Stimulated activated CD8-positive, alpha-beta memory T cell treated with anti-CD3 and anti-CD28 coated beads, Interleukin-7, amount 100 ng/mL, for 48 hours (primary cell): ENCODE measurements at places on chromosomes 7 and 10.

- DNase-seq = no peak
These were observed 106.6 kb downstream of the DKK1 start for GRCh38 chr10:52420656-52421055.

DNA sequence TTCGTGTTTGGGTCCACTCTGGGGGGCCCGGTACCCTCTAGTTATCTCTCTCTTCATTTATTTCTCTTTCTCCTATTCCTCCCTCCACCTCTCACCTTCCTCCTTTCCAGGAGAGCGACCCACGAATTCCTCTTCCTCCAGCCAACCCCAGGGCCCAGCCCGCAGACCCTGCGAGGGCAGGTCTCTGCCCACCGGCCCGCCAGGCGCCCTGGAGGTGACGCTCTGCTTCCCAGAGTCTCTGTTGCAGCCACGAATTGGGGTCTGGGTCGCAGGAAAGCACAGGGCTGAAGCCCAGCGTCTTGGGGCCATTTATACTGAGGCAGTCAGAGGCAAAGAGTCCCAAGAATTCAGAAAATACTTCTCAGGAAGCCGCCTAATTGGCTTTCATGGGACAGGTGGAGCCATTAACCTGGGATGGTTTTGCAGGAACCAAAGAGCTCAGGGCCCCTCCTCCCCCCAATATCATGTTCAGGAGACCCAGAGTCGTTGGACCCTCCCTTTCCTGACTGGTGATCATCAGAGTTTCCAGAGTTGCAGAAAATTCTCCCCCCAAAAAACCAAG lies 2.7 kb upstream of the EN2 start:
- DNase-seq = no peak

- no peak for DNase-seq
These were observed 8.0 kb downstream of the TAS2R16 start for GRCh38 chr7:122987463-122987862.

DNA sequence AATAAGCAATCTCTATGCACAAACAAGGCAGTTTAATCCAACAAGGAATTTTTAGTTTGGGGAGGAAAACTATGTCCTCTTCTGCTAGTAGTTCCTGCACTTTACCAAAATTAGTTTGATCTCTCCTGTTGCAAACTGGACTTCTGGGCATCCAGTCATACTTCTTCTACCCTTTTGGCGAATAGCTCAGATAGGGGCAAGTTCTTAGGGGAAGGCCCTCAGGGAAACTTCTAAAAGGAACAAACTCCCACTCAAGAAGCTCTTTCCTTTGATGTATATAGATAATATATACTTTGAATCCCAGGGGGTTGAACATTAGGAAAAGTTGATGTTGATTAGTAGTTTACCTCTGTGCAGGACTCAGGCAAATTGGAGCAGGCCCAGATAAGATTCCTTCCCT lies 21.5 kb upstream of the PPP1R17 start:
- no peak for DNase-seq

- DNase-seq = no peak
These were observed 14.4 kb downstream of the PDCD4 start for GRCh38 chr10:110885932-110886674.

GRCh38 chr10:11164803-11165590 lies 147.3 kb downstream of the CELF2 start:
- DNase-seq = peak; percentile 46

GRCh38 chr10:95758351-95759025 lies 2.5 kb downstream of the ENTPD1 start:
- DNase-seq = no peak

DNA sequence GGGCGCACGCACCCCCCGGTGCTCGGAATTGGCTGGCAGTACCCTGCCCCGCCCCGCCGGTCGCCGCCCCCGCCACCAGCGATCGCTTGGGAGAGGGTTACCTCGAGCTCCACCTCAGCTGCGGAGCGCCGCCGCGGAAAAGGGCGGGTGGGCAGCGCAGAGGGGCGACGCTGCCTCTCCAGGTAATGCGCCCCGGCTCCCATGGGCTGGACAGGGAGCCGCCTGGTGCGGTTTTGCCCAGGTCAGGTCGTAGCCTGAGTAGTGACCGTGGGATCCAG lies 1.3 kb downstream of the PFKFB3 start:
- peak; percentile 33 for DNase-seq

DNA sequence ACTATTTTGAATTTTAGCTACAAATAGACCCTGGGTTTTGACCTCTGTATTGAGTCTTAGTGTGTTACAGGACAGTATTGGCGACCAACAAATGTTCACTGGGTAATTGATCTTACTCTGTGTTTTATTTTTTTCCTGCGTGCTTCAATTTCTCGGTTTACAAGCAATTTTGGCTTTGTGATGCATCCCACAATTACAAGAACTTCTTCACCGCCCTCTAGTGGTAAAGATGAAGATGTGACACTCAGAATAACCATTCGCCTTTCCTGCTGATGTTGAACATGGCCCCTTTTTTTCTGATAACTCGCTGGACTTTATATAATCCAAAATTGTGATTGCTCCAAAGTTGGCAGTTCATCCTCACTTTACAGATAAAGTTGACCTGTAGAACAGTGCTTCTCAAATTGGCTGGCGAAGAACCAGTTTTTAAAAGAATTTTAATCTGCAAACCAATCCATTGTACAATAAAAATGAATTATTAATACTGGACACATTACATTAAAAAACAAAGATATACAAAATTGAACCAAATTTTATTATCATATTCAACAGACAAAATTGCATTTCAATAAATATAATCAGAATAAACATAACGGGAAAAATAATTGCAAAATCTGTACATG lies 20.2 kb upstream of the SMC3 start:
- DNase-seq = no peak

DNA sequence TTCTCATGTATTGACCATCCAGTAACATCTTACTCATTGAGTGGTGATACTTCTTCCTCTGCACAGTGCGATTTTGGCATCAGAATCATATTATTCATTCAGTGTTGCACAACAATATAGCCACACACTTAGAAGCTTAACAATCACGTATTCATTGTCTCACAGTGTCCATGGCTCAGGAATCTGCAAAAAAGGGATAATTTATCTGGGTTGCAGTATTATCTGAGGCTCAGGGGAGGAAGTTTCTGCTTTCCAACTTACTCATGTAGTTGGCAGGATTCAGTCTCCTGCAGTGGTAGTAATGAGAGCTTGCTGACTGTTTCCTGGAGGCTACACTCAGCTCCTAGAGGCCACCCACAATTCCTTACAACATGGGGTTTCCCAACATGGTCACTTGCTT lies 803.6 kb downstream of the SORCS1 start:
- no peak for DNase-seq

DNA sequence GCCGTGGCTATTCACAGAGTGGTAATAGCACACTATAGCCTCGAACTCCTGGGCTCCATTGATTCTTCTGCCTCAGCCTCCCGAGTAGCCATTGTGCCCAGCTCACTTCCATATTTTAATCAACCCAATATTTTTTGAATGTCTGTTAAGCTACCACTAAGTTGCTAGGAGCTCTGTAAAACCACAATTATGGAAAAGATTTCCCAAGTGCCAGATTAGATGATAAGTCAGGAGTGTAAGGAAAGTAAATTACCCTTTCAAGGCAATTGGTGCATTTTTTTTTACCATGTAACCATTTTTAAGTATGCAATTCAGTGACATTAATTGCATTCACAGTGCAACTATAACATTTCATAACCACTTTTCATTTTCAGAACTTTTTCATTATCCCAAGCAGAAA lies 87.5 kb upstream of the GATAD1 start:
- DNase-seq = no peak

- no peak for DNase-seq
These were observed 145.3 kb downstream of the NOC3L start for GRCh38 chr10:94217411-94217810.

DNA sequence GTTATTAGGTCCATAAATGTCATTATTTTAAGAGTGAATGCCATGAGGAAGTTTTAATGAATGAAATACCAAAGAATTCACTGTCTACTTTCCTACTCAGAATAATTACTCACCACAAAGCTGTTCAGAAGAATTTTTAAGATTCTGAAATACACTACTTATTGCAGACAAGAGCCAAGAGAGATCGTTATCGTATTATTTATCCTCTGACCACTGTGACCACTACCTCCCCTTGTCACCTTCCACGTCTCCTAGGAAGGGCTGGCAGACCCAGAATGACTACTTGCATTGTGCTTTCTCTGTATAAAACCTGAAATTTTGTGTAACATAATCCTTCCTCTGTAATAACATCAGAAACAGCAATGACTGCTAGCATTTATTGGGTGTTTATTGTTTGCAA lies 81.9 kb downstream of the ABCB5 start:
- DNase-seq = no peak

GRCh38 chr10:131949041-131949862 lies 32.5 kb downstream of the BNIP3 start:
- DNase-seq = no peak

- no peak for DNase-seq
These were observed 114.2 kb upstream of the DGKB start for GRCh38 chr7:15016766-15017165.

DNA sequence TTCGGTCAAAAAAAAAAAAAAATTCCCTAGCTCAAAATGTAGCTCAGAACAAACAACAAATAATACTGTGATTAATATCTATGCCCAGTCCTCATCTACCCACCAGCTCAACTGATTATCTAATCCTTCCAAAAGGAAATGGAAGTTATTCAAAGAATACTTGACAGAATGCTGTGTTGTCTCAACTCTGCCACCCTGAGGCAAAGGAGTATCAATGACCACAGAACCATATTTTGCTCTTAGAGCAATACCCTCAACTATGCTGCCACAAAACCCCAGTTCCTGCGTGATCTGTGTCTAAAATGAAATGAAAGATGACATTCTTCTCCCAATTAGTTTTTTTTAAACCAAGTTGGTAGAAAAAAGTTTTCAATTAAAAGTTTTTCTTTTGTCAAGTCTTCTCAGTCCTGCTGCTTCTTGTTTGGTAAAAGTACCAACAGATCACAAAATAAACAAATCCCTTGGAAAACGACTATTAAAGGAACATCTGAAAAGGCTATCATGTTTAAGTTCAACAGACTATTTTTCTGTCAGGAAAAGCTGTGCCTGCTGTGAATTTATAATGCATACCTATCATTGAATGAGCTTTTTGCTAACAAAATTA lies 21.6 kb downstream of the RBM28 start:
- DNase-seq = peak; percentile 11

DNA sequence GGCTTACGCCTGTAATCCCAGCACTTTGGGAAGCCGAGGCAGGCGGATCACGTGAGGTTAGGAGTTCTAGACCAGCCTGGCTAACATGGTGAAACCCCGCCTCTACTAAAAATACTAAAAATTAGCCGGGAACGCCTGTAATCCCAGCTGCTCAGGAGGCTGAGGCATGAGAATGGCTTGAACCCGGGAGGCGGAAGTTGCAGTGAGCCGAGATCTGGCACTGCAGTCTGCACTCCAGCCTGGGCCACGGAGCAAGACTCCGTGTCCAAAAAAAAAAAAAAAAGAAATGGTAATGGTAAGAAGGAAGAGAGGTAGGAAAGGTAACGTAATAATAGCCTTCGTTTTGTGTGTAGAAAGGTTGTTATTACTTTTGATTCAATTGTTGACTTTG lies 1.2 kb downstream of the HSPA14 start:
- DNase-seq = no peak

GRCh38 chr10:21315645-21316220 lies 209.7 kb downstream of the SKIDA1 start:
- no peak for DNase-seq

DNA sequence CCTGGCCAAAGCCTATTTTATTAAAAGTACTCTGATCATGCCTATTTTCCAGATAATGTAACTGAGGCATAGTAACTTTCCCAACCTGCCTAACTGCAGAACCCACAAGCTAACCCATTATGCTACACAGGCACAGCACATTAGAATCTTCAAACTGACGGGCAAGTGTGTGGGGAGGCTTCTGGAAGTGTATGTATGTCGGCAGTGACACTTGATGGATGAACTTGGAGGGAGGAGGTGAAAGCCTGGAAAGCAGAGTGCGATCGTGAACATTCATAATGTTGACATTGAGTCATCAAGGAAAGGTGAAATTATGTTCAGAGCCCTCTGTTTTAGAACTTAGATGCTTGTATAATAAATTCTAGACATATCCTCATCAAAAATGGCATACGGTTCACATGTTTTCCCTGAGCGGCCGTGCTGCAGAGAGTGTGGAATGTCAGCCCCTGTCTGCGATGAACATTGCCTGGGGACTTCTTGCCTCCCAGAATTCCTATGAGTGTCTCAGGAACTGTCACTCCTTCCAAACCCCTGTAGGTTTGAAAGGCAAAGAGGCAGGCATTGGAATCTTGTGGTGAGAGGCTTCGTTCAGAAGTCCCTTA lies 102.4 kb downstream of the SLIT1 start:
- DNase-seq = no peak

- DNase-seq = no peak
These were observed 375.3 kb downstream of the DPP6 start for GRCh38 chr7:154427533-154427932.

- DNase-seq = no peak
These were observed 38.9 kb downstream of the JAKMIP3 start for GRCh38 chr10:132104471-132105301.
